AG08396 (cell line): ENCODE measurements at places on chromosomes 16 and 17.

DNA sequence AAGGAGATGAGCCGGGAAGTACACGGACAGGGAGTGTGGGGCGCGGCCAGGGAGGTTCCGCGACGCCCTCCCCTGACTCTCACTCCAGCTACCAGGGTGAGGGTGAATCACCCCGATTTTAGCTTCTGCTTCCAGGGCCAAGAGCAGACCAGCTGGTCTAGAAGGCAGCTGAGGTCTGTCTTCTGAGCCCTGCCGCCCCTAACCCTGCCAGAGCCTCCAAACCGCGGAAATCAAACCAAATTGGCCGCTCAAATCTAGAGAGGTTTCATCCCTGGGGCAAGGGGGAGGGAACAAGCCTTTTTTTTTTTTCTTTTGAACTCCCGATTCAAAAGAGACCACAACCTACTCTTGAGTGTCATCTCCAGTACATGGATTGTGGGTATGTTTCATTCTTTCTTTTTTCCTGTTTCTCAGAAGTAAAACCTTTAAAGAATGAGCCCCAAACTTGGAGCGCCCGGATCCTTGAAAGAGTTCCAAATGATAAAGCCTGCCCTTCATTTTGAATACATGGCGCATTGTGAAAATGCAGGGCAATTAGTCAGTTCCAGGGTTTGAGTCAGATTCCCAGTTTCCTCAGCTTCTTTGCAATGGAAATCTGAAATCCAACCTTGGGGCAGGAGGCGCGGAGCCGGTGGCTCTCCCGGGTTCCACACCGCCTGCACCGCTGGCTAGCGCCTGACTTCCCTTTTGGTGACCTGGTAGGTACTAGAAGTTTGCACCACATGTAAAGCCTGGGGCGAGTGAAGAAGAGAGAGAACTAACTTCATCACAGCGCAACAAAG is 16.5 kb upstream of the ZFHX3 start:
- DNase-seq: peak; percentile 71

DNA sequence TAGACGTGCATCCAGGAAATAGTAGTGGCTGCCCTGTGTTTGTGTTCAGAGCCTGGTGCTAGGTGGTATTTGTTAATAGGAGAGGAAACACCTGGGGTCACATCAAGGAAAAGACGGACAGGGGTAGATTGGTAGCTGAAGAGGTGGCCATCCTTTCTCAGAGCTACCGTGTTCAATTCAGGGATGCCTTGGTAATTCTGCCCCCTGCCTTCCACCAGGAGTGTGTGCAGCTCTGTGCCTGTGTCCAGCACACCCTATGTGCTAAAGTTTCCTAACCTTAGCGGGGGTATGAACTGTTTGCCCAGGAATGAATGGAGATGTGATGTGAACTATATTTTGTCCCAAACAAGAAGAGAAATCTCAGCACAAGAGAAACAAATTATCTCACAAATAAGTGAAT is 174.1 kb upstream of the MPHOSPH6 start:
- no peak for DNase-seq

GRCh38 chr17:64938925-64939474 is 19.7 kb upstream of the LRRC37A3 start:
- peak; percentile 53 for DNase-seq

DNA sequence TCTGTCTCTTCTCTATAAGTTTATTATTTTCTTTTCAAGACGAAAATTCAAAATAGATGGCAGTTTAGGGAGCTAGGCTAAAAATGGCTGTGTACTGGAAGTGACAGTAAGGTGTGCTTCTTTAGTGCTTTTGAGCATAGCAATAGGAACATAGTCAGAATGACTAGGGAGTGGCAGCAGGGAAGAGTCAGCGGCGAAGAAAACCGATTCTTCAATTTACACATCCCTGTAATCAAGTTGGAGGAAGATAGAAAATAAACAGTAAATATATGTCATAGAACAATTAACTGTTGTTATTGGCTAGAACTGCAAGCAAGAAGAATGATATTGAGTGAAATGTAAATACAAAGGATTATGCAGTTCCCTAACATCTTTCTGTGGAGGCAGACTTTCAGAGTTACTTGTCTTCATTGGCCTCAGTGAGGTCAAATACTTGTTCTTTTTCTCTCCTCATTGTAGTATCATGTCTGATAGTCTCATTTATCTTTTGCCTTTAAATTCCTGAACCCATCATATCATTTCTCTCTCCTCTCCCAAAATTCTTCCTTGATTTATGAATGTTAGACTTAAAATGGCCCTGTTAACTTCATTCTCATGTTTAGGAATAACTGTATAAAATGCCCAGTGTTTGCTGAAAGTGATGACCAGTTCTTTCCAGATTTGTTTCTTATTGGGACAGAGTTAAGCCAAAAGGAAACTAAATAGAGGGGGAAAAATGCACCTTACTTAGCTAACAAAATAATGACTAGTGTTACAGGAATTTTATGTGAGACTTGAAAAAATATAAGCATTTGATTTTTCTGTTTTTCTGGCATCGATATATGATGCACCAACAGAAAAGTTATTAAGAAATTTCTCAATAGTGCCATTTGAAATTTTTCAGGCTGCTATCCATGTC is 211.4 kb downstream of the BCAS3 start:
- peak; percentile 22 for DNase-seq

DNA sequence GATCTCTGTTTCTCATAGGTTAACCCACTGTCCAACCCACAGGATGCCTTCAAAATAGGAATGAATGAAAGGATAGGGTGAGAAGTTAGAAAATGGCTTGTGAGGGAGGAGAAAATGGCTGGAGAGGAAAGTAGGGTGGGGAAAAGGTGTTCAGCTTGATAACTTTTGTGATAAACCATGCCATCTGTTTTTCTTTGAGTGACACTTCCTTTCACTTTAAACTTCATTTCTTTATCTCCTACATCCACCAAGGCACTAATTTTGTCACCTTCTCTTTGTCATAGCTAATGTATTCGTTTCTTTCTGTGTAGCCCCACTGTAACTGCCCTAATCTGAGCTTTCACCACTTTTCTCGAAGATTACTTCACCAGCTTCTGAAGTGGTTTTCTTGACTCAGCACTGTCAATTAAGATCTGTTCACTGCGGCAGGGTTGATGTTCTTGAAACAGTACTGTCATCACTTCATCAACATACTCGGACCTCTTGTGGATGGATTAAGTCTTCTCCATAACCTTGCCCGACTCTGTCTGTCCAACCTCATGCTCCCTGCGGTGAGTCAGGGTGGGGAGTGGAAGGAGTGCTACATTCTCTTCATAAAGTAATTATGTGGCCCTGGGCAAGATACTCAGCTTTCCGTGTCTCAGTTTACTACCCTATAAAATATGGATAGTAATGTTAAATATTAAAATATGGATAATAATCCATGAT is 5.5 kb upstream of the KRT10 start:
- no peak for DNase-seq

- no peak for DNase-seq
These were observed 86.8 kb upstream of the SALL1 start for GRCh38 chr16:51237861-51238378.

- DNase-seq: no peak
These were observed 14.4 kb downstream of the CACNB1 start for GRCh38 chr17:39183045-39183444.

DNA sequence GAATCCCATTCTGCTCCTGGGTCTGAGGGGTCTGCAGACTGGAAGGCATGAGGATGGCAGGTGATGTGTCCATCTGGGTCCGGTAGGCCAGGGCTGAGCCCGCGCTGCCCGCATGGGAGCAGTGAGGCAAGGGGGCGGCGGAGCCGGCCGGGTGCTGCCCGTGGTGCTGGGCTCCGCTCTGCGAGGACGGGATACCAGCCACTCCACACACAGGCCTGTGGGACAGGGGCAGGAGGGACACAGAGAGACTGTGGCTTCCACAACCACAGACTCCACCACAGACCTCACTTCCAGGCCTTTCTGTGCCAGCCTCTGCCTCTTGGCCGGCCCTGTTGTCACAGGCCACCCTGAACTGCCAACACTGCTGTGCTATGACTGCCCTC is 25.4 kb downstream of the MAP1LC3B start:
- DNase-seq: no peak

DNA sequence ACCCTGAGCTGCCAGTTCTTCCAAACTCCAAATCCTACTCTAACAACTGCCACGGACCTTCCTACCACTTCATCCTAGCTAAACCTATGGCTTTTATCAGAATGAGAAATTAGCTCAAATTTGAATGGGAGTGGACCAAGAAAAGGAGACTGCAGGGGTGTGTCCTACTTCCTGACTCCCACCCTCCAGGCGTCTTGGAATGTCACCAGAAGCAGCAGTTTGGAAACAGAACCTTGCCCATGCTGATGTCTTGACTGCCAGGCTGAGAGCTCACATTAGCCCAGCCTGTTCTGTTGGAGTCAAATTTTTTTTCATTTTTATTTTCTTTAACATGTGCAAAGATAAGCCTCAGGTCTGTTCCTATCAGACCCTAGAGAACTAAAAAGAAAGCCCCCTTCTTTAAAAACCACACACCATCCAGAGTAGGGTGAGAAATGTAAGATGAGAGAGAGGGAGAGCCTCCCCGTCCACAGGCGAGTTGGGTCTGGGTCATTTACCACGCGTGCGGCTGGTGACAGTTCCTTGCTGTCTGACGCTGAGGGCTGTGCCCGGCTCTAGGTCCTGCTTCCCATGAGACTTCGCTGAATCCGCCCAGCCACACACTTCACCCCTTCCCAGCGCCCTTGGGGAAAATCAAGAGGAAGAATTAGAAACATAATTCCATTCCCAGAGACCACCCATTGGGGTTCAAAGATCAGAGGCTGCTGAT is 54.3 kb downstream of the WNT3 start:
- DNase-seq: no peak

DNA sequence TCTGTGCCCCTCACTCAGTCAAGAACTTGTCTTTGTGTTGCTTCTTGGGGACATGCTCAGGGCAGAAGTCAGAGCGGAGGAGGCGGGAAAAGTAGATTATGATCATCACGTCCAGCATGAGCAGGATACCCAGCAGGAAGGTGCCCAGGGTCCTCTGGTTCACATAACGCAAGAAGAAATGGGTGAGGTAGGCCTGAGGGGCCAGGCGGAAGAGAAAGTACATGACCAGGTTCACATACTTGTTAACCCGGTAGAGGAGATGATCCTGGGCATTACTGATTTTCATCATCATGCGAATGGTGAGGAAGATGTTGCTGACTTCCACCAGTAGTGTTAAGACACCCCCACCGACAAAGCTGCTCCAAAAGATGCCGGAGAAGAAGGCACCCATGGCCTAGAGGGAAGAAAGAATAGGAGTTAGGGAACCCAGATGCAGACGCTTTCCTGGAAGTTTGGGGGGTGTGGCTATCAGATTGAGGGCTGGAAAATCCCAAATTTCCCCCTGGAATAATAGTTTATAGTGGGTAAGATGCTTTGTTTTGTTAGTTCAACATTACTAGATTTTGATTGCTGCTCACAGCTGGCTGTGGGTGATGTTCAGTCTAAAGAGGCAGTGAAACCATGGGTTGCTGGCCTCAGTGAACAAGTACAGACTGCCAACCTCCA is 1.4 kb downstream of the TLCD1 start:
- no peak for DNase-seq

DNA sequence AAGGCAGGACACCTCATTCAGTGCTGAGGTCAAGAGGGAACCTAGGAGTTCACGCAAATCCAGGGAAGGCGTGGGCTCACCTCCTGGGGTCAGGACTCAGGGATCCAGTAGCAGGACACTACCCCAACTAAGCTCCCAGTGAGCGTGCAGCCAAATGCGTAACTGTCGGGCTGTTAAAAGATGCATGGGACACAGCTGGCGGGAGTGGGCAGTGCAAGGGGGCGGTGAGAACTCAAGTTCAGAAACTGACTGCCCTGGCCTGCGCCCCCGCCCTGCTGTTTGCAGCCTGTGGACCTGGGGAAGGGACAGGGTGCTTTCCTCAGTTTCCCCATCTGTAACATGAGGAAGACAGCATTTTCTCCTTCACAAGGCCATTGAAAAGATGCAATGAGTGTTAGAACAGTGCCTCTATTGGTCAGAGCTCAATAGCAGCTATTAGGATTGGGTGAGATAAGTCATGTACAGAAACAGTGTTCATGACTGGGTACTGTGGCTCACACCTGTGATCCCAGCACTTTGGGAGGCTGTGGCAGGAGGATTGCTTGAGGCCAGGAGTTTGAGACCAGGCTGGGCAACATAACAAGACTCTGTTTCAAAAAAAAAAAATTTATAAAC is 20.2 kb downstream of the CDIPT start:
- DNase-seq: no peak

DNA sequence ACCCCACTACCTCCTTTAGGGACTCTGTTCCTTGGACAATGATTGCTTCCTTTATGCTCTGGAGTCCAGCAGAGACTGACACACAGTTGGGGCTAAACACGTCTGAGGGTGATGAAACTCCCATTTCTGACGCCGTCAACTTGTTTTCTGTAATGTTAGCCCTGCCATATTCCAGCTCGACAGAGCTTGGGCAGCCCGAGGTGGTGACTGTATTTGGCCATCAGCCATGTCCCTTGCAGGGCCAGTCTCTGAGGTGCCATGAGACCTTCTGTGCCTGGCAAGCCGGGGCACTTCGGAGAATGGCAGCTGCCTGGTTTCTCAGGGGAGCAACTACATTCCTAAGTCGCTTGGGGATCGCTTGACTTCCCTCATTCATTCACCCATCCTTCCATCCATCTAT is 278.9 kb upstream of the TNRC6C start:
- no peak for DNase-seq

DNA sequence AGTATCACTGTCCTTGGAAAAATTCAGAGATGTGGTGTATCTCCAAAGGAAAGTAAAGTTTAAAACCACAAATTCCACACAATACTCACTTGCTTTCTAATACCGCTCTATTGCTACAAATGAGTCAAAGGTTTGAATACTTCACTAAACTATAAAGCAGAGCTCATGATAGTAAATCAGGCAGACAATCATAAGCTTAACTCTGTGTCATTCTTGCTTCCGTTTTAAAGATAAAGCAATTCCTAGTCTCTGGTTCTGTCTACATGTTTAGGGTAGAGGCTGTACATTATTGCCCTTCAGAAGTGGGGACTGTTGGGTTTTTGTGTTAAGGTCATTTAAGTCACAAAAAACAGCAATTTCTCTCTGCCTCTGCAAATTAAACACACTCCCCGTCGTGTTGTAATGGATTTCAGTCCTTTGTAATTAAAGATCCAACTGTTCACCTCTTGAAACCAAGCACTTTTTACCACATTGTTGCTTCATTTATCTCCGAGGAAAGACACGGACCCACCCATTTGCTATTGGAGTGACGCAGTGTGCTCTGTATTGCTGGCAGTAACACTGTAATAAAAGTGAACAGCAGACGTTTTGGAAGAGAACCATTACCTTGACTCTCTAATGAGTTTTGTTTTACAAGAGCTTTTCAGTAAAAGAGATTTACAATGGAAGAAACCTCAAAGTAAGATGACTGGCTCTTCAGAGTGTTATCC is 83.1 kb upstream of the CNTNAP4 start:
- DNase-seq: no peak

DNA sequence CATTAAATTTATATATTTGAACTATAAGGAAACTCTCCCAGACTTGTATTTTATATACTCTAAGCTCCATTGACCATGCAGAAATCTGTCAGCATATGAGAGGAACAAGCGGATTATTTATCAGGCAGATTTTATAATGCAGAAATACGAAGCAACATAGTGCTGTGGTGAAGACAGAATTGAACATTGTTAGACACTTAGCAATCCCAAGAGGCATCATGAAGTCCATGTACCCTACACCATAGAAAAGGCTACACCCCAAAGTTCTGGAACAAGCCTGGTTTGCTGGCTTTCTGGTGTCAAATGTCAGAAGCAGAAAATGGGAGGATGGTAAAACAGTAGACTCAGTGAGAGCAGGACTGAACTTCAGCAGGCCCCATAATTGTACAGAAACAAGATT is 241.1 kb downstream of the PRKCA start:
- DNase-seq: no peak

GRCh38 chr16:85730186-85730465 is 20.8 kb downstream of the C16orf74 start:
- no peak for DNase-seq

GRCh38 chr16:56936491-56936890 is 4.5 kb downstream of the HERPUD1 start:
- no peak for DNase-seq
